ENCODE measurements at places on chromosomes 16 and 17.
A peak's percentile ranks its signal among the peaks of the same experiment; 100 is the strongest.

GRCh38 chr16:75263963-75264445, 12.6 kb upstream of the BCAR1 start:
- DNase-seq = no peak

GRCh38 chr16:69610356-69610755, 44.6 kb downstream of the NFAT5 start:
- no peak for DNase-seq

- DNase-seq = peak; percentile 76
Observed at GRCh38 chr17:2029911-2030778, at the start of gene DPH1. TSS of gene DPH1 (plus strand) at chr17:2030153. CDS start at chr17:2030170, 17 bp downstream.

GRCh38 chr17:7922845-7923628, 6.6 kb downstream of the KCNAB3 start:
- peak; percentile 91 for DNase-seq

Data from natural killer cell (primary cell).